ENCODE measurements at places on chromosomes 2 and 18.

- no peak for DNase-seq
These were observed 143.7 kb upstream of the SYT4 start for GRCh38 chr18:43420950-43421349.

- no peak for DNase-seq
These were observed 13.6 kb upstream of the ATP6V1C2 start for GRCh38 chr2:10707831-10708230.

- no peak for DNase-seq
These were observed 62.6 kb downstream of the KCTD18 start for GRCh38 chr2:200447139-200447855.

GRCh38 chr2:152466041-152466440, 131.1 kb downstream of the FMNL2 start:
- DNase-seq: no peak

- DNase-seq: no peak
These were observed 282.0 kb downstream of the RPRM start for GRCh38 chr2:153196378-153197058.

- no peak for DNase-seq
These were observed 403.1 kb upstream of the TRIB2 start for GRCh38 chr2:12313445-12314126.

- DNase-seq: no peak
These were observed 72.5 kb upstream of the NYAP2 start for GRCh38 chr2:225326969-225327368.

DNA sequence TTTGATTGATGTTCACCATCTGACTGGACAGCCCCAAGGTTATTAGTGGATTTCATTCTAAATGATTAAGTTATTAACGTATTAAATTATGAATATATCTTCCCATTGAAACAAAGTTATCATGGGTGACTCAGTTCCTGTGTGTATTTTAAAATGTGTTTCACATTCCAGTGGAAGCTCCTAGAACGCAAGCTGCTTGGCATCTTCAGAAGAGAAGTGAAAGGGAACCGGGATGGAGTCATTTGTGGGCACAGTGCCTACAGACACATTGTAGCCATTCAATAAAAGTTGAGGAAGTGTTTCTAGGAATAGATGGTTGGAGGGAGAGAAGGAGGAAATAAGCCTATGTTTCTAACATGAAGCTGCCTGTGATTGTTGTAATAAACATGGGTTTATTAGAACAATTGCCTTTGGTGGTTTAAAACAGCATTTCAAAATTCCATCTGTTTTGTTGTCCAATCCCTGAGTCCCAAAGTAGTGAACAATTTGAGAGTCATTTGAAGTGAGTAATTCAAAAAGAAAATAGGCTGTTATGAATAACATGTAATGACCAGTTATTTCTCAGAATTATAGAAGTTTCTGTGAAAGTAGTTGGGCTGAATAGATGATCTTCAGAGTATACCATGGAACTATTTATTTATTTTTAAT, 143.5 kb downstream of the PKP4 start:
- no peak for DNase-seq

DNA sequence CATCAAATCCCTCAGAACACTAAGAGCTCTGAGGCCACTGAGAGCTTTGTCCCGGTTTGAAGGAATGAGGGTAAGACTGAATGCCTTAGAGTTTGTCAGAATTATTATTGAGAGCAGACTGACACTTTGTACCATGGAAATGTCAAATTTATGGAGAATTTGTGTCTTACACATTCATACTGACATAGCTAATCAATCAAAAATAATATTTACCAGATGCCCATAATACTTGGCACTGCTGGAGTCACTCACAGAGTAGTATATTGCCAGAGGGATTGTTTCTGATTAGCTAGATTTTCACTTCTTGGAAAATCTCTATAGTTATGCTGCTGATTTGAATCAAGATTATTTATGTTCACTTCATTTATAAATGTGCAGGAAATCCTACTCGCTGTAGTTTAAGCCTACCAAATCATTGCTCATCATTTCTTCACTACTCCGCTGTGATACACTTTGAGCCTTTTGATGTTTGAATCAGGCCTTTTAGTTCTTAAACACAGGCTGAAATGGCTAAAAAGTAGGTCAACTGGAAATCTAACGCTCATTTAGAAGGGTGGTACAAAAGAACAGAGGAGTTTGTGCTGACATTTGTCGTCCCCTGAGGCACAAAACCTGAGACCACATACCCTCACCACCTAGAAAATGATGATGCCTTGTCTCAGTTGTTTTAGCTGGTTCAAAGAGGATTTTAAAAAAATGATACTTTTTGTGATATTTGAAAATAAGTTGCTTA, 96.1 kb upstream of the CSRNP3 start:
- no peak for DNase-seq

DNA sequence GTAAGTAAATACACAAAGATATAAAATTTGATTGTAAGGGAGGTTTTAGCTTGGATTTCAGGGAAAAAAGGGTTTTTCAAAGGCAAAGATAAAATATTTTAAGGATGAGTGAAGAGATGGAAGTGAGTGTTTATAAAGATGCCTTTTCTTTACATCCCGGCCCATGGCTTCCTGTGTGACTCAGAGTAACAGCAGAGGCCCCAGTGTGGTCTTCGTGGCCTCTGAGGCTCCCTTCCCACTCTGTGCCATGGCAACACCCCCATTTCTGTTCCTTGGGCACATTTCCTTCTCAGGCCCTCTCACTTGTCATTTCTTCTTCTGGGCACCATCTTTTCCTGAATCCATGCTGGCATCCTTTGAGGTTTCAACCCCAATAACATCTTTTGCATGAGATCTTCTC, 92.6 kb upstream of the TMEM18 start:
- no peak for DNase-seq

- DNase-seq: no peak
These were observed 230.4 kb downstream of the SP3 start for GRCh38 chr2:173734797-173735196.

GRCh38 chr2:227482638-227483340, 10.8 kb downstream of the AGFG1 start:
- no peak for DNase-seq

DNA sequence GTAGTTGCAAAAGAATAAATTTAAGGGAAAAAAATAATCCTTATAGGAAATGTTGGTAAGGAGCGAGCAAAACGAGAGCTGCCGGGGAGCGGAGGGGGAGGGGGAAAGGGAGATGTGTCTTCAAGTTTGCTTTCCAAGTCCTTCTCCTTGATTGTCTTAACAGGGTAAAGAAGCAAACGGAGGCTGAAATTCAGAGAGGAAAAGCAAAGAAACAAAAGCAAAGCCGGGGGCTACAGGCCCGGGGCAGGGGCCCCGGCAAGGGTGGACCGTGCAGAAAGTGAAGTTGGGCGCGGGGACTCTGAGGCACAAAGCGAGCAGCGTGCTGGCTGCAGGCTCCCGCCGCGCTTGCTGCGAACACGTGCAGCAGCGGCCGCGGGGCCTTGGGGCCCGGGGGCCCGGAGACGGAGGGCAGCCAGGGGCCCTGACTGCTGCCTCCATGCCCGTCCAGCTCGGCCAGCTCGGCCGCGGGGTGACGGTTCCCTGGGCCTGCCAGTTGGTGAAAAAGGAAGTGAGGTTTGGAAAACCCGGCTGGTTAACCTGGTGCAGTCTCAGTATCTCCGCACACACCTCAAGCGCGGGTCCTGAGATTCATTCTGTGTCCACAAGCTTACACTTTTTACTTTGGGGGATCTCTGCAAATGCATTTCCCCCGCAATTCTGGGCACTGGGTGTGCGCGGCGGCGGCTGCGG, 4.1 kb downstream of the BCL11A start:
- DNase-seq: no peak

- DNase-seq: no peak
These were observed 245.5 kb upstream of the KCNJ3 start for GRCh38 chr2:154452906-154453493.

DNA sequence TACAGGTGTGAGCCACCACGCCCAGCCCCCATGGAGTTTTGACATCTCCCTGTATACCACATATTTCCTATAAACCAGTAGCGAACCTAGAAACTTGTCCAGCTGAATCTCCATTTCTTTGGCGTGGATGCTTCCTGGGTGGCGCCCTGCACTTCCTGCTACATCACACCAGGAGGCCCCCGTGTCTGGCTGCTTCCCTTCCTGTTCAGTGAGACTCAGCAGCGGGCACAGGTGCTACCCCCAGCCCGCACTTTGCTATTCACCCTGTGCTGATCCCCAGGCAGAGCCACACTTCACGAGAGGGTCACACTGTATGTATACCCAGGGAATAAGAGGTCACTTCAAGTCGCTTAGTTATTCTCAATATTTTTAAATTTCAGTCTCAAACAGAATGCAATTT, 35.0 kb downstream of the CYP27C1 start:
- no peak for DNase-seq

- DNase-seq: no peak
These were observed 443.6 kb downstream of the PARD3B start for GRCh38 chr2:204988836-204989235.

DNA sequence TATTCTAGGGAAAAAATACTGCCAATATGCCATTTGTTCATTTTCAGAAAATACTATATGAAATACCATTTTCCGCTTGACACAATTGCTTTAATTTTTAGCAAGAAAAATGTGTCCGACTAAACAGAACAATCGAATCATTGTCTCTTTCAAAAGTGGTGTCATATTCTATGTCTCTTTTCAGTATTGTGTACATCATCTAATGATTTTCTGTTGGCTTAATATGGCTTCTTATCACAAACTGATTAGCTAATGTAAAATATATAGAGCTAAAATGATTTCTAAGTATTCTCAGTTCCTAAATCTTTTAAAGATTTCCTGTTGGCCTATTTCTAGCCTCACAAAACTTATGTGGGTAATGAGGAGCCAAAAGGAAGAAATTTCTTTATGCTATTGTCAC, 436.6 kb downstream of the LRRTM4 start:
- no peak for DNase-seq

- no peak for DNase-seq
These were observed 29.5 kb upstream of the IL1R2 start for GRCh38 chr2:101962309-101962708.

DNA sequence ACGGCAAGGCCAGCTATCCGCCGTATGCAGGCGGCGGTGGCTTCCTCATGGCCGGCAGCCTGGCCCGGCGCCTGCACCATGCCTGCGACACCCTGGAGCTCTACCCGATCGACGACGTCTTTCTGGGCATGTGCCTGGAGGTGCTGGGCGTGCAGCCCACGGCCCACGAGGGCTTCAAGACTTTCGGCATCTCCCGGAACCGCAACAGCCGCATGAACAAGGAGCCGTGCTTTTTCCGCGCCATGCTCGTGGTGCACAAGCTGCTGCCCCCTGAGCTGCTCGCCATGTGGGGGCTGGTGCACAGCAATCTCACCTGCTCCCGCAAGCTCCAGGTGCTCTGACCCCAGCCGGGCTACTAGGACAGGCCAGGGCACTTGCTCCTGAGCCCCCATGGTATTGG, 3.1 kb downstream of the B3GNT7 start:
- no peak for DNase-seq

DNA sequence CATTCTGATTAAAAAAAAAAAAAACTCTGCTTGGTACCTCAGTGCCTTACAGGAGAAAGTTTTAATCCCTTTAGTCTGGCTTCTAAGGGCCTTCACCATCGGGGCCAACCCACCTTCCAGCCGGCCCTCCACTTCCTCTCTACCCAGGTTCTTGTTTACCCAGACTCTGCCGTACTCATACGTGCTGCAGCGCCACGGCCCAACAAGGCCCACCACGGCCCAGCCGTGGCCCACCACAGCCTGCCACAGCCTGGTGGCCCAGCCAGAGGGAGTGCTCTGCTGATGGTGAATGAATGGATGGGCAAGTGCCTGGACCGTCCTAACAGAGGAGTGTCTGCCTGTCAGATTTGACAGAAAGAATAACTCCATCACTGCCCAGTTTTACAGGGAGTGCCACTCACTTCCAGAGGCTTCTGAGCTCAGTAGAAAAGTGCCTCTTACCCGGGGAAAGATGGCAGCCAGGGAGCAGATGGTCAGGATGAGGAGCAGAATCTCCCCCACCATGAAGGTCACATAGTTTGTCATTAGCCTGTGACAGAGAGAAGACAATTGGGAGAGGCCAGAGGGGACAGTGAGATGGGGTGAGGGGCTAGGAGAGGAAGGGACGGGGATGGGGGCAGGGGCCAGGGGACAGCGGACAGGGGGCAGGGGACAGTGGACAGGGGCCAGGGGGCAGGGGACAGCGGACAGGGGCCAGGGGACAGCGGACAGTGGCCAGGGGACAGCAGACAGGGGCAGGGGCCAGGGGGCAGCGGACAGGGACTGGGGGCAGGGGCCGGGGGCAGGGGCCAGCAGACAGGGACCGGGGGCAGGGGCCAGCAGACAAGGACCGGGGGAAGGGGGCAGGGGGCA, 38.2 kb downstream of the CENPO start:
- DNase-seq: no peak

DNA sequence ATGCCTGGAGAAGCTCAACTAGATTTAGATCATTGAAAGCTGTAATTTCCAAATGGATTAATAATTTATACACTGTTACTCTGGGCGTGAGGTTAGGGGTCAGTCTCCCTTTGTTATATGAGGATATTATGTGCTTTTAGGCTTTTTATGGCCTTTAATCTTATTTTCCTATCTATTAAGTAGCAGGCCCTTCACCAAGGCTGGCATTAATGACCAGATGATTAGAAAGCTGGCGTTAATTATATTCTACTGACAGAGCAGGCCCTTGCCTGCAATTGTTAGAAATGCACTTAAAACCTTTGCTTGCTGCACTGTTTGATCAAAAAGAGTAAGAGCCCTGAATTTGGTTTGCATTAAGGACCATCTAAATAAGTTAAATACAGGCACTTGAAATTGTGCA, 75.3 kb downstream of the EPAS1 start:
- DNase-seq: no peak

- DNase-seq: no peak
These were observed 168.0 kb downstream of the LPIN1 start for GRCh38 chr2:11914455-11914854.

DNA sequence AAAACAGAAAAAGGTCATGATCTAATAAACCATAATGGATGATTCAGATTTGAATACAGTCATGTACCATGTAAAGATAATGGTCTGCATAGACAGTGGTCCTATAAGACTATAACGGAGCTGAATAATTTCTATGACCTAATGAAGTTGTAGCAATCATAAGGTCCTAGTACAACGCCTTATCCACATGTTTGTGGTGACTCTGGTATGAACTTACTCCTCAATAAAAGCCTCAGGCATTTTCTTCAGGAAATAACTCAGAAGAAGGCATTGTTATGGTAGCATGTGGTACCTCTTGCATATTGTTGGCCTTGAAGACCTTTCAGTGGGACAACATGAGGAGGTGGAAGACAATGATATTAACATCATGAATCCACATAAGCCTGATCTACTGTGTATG, 883.3 kb downstream of the CNTNAP5 start:
- no peak for DNase-seq

GRCh38 chr2:223416815-223417610, 185.1 kb downstream of the SCG2 start:
- no peak for DNase-seq

- no peak for DNase-seq
These were observed 89.2 kb downstream of the NYAP2 start for GRCh38 chr2:225488743-225489142.

DNA sequence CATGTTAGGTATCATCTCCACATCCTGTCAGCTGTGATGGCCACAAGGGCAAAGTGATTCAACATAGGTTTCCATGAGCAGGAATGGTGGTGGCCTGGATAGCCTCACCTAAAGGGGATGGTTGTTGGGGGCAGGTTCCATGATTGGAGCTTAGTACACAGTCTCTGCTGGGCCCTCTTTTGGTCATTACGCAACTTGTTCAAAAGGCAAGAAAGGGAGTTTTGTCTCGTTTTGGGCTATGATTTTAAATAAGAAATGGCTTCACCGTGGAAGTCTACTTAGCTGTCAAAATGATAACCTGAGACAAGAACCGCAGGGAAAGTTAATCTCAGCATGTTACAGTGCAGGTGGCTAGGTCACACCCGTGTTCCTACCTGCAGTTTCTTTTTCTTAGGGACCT, 13.1 kb upstream of the MC4R start:
- DNase-seq: no peak

GRCh38 chr18:55407191-55407590, 180.8 kb downstream of the TCF4 start:
- no peak for DNase-seq

Data from CD4-positive, alpha-beta T cell (primary cell).